ENCODE measurements at places on chromosomes 2 and 18. TPM values are rescaled to one million over a fixed set of nuclear protein-coding genes. Genes with fewer than 3 reads are reported as not detected.

GRCh38 chr2:9592699-9593098 lies 37.1 kb upstream of the ADAM17 start:
- H3K4me3 ChIP-seq, result no peak overlapping the region
- H3K4me1 ChIP-seq, result peaks cover 5% of the 10 kb centered on the region

DNA sequence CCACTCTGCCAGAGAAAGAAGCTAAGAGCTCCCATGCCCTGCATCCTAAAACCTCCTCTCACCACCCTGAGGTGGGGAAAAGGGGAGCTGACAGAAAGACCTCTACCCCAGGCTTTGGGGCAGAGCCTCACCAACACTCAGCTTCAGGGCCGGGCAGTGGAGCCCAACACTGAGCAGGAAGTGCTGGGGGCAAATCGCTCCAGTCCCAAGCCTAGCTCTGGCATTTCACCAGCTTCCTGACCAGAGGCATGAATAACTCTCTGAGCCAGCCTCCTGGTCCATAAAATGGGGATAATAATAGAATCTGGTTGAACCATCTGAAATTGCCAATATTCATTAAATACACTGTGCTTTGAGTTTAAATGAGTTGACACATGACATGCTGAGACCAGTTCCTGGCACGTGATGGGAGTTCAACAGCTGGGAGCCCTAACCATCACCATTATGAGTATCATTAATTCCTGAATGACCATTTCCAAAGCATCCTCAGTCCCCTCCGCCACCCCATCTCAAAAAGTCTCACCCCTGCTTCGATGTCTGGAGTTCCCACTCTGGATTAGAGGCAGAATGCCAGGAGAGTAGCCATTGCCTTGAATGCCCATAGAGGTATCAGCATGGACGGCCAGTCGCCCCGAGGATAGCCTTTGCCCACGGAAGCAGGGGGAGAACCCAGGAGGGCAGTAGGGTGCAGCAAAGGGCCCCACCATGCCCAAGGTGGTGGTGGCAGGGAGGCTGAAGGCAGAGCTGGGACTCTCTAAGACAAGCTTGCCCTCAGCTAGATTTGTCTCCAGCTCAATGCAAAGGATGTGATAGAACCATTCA lies 153.4 kb downstream of the TNS1 start:
- no peaks in the 10 kb centered on the region for H3K27me3 ChIP-seq
- H3K36me3 ChIP-seq, result peaks cover 7% of the 10 kb centered on the region
- peak overlapping the region; percentile 70 for H3K27ac ChIP-seq
- H3K4me1 ChIP-seq, result peaks cover 87% of the 10 kb centered on the region
- no peak overlapping the region for H3K4me3 ChIP-seq
- no peak for DNase-seq

DNA sequence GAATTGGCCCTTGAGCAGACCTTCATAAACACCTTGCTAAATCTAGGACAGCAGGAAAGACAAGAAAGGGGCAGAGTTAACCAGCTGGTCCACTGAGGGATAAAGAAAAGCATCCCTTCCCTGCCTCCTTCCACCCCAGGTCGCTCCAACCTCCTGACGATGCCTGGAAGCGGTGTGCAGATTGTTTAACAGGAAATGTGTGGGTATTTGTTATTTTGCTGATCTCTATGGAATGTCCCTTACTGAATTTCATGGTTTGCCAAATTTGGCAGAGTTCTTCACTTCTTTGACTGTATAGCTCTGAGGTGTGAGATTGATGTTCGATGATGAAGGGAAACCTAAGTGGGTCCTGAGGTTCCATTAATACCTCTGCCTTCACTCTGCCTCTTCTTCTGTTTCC lies 72.9 kb downstream of the MAP3K20 start:
- peaks cover 42% of the 10 kb centered on the region for H3K4me1 ChIP-seq
- H3K36me3 ChIP-seq, result no peaks in the 10 kb centered on the region
- no peaks in the 10 kb centered on the region for H3K27me3 ChIP-seq
- H3K4me3 ChIP-seq, result no peak overlapping the region
- H3K27ac ChIP-seq, result no peak overlapping the region

Gene REG3G
- polyA plus RNA-seq, result not detected

DNA sequence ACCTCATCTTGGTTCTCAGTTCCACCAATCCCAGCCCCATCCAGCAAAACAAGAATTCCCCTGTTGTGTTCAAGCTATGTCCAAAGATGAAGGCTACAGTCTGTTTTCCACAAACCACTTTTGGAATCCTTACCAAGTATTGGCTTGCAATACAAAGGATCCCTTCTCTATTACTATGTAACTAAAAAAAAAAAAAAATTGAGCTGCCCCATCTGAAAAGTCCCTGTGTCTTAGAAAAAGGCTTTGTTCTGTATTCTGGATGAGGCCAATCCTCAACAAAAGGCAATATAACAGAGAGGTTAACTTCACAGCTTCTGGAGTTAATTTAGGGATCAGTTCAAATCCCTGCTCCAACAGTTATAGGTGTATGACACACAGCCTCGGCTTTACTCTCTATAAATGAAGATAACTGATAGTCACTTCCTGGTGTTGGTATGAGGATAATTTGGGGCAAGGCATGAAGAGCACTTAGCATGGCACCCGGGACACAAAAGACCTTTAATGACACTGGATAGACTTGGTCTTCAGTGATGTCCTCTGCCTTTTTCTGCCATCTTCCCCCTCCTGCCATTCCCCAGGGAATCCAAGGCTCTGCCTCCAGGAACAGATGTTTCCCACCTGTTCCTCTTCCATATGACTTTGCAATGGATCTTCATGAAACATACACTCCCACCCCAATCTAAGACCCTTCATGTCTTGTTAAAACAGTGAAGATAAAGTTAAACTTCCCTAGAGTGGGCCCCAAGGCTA lies 61.2 kb upstream of the ATL2 start:
- H3K36me3 ChIP-seq, result no peaks in the 10 kb centered on the region
- no peak overlapping the region for H3K27ac ChIP-seq
- no peak overlapping the region for H3K4me3 ChIP-seq
- H3K4me1 ChIP-seq, result peaks cover 5% of the 10 kb centered on the region
- DNase-seq, result no peak
- no peaks in the 10 kb centered on the region for H3K27me3 ChIP-seq

Gene TRABD2A
- polyA plus RNA-seq, result 23.5 TPM

GRCh38 chr2:128474962-128475361 lies 156.3 kb upstream of the HS6ST1 start:
- H3K4me1 ChIP-seq, result peaks cover 7% of the 10 kb centered on the region
- DNase-seq, result no peak
- no peaks in the 10 kb centered on the region for H3K27me3 ChIP-seq
- H3K27ac ChIP-seq, result no peak overlapping the region
- no peak overlapping the region for H3K4me3 ChIP-seq

- peaks cover 18% of the 10 kb centered on the region for H3K4me1 ChIP-seq
- no peak overlapping the region for H3K4me3 ChIP-seq
- H3K36me3 ChIP-seq, result no peaks in the 10 kb centered on the region
- DNase-seq, result no peak
- no peaks in the 10 kb centered on the region for H3K27me3 ChIP-seq
These were observed 38.0 kb downstream of the CMPK2 start for GRCh38 chr2:6827566-6828298.

- H3K27ac ChIP-seq, result no peak overlapping the region
- peaks cover 5% of the 10 kb centered on the region for H3K27me3 ChIP-seq
- no peak overlapping the region for H3K4me3 ChIP-seq
- H3K4me1 ChIP-seq, result peaks cover 15% of the 10 kb centered on the region
- H3K36me3 ChIP-seq, result no peaks in the 10 kb centered on the region
These were observed 3.4 kb downstream of the DUSP19 start for GRCh38 chr2:183081911-183082310.

DNA sequence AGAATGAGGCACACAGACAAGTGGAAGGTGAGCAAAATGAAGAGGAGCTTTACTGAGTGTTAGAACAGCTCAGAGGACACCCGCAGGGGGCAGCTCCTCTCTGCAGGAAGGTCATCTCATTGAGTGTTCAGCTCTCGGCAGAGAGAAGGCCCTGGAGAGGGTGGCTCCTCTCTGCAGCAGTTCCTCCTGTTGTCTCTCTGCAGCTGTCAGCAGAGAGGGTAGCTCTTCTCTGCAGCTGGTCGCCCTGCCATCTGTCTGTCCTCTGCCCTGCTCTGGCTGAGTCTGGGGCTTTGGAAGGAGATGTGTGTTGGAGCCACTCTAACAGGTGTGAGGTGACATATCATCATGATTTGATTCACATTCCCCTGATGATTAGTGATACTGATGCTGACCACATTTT lies 6.8 kb upstream of the SNTG2 start:
- peaks cover 23% of the 10 kb centered on the region for H3K27me3 ChIP-seq
- H3K4me1 ChIP-seq, result no peaks in the 10 kb centered on the region
- H3K36me3 ChIP-seq, result no peaks in the 10 kb centered on the region
- no peak overlapping the region for H3K4me3 ChIP-seq

- no peaks in the 10 kb centered on the region for H3K27me3 ChIP-seq
- no peaks in the 10 kb centered on the region for H3K4me1 ChIP-seq
- no peak within 1 kb of the TSS for H3K4me3 ChIP-seq
- DNase-seq, result no peak
- no peak within 1 kb of the TSS for H3K27ac ChIP-seq
These were observed at the start of gene MYO3B for GRCh38 chr2:170177950-170178781. TSS of gene MYO3B (plus strand) at chr2:170178147. CDS start at chr2:170178288, 141 bp downstream.

Gene ANKRD30BL
- 0.32 TPM for polyA plus RNA-seq

GRCh38 chr2:177881008-177881747 lies 191.4 kb downstream of the PDE11A start:
- no peak for DNase-seq
- no peaks in the 10 kb centered on the region for H3K36me3 ChIP-seq
- H3K4me3 ChIP-seq, result no peak overlapping the region
- no peaks in the 10 kb centered on the region for H3K27me3 ChIP-seq
- no peak overlapping the region for H3K27ac ChIP-seq

DNA sequence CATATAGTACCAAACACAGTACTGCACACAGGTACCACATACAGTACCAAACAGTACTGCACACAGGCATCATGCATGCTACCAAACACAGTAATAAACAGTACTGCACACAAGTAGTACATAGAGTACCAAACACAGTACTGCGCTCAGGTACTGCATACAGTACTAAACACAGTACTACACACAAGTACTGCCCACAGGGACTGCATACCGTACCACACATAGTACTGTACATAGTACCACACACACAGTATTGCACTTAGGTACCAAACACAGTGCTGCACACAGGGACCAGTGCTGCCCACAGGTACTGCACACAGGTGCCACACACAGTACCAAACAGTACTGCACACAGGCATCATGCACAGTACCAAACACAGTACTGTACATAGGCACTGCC lies 74.9 kb downstream of the ZNF236 start:
- no peak for DNase-seq
- no peak overlapping the region for H3K4me3 ChIP-seq

DNA sequence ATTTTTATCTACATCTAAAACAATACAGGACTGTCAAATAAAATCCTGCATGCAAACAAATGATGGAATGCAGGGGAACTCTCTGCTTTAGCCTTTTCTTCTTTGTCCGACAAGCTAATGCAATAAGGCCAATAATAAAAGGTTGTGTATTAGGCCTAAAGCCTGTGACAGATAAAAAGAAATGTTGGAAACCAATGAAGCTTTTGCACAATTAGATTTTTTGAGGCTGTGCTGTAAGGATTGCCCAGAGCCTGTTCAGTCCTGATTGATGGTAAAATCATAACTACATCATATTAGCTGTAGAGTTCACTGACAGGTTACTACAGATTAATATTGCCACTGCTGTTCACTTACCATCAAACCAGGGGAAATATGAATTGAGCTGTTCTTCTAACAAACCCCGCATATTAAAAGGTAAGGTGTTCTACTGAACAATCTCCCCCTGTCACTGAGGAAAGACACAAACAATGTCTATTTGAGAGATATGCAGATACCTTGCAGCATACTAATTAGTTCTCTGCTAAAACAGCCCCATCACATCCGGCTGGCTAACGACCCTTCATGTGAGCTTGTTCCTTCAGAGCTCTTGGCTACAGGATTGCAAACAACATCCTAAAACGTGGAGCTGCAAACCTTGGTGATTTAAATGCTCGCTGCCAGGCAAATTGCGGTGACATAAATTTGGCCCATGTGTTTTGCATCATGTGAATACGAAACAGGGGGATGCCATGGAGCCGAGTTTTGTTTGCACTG lies 305.4 kb downstream of the MTX2 start:
- no peak overlapping the region for H3K27ac ChIP-seq
- no peaks in the 10 kb centered on the region for H3K36me3 ChIP-seq
- H3K27me3 ChIP-seq, result no peaks in the 10 kb centered on the region
- H3K4me1 ChIP-seq, result no peaks in the 10 kb centered on the region
- no peak for DNase-seq

All from left lung (tissue), 14 donors.